Activated naive CD8-positive, alpha-beta T cell treated with anti-CD3 and anti-CD28 coated beads, Interleukin-2, amount 10 ng/mL, durations not matched to agents 7 days and 5 days (primary cell): ENCODE measurements at places on chromosomes 6 and 20. TPM values are rescaled to one million over a fixed set of nuclear protein-coding genes. Genes with fewer than 3 reads are reported as not detected.

SIRPG gene
- total RNA-seq: 100 TPM

C6orf52 gene
- total RNA-seq: 3.0 TPM

AIF1 gene
- total RNA-seq: 118 TPM

ID1 gene
- 1.2 TPM for total RNA-seq

ARMC12 gene
- 0.85 TPM for total RNA-seq

TMC2 gene
- total RNA-seq: not detected

XKR7 gene
- not detected for total RNA-seq

SPTLC3 gene
- 0.94 TPM for total RNA-seq
